ENCODE measurements at places on chromosomes 2 and 18.

DNA sequence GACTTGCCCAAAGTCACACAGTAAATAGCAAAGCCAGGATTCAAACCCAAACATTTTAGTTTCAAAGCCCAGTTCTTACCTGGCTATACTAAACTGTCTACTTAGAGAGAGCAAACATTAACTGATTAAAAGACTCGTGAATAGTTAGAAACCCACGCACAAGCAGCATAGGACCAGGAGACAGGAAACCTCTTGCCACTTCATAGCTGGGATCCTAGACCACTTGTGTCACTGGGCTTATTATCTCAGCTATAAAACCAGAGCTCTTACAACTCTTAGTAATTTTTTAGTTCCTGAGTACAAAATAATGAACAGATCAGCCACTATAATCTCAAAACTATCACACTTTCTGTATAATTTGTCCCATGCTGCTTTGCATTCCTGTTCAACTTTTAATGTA, 2.4 kb upstream of the AAK1 start:
- ATAC-seq: no peak

GRCh38 chr18:68937029-68937599, 139.2 kb downstream of the CCDC102B start:
- ATAC-seq: no peak

DNA sequence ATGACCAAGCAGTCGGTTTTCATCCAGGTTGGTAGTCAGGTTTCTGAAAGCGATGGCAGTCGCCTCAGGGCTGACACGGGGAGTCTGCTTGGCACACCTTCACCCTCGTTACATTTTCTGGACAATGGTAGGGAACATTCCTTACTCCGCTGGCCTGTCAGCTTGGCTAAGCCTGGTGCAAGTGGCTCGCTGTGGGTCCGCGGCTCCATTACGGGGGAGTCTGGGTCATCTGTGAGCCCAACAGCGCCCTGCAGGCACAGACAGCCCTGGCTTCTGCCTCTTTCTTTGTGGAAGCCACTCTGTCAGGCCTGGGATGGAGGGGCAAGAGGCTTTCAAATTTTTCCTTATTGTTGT, 95.6 kb downstream of the HDAC4 start:
- ATAC-seq: no peak

DNA sequence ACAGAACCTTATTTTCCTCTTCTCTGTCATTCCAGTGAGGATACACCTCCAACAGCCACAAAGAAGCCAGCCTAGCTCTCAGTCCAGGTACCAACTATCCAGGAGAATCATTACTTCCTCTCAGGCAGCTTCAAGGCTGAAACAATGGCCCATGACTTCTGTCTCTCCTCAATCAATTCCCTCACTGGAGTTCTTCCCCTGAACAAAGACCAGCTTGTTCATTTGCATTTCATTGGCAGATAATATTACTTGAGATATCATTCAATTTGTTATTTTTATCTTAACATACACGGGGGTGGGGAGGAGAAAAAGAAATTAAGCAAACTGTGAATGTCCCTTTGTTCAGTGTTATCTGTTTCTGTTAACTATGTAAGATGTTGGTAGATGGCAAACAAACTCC, 44.0 kb downstream of the CCDC141 start:
- no peak for ATAC-seq

- ATAC-seq: no peak
Observed at GRCh38 chr2:236348976-236349375, 84.8 kb upstream of the ASB18 start.

DNA sequence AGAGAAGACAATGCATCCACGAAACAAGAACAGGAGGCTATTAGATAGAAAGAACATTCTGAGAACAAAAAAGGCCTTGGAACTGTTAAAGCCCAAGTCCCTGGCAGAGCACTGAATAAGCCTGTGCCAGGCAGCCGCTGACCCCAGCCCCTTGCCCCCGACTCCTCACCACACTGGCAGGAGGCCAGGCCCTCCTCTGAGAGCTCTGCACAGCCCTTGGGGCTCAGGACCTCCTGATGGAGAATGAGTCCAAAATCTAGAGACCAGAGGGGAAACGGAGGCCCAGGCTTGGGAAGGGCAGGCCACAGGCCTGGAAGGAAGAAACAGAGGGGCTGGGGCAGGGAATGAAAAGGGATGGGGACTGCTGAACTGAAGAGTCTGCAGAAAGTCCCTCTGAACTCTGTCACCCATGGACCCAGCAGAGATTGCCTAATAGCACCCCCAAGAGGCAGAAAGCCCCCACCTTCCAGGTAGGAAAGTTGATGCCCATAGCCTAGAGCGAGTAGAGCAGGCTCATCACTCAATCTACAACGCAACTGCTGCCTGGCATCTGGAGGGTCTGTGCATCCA, 18.3 kb upstream of the TNS1 start:
- ATAC-seq: no peak

DNA sequence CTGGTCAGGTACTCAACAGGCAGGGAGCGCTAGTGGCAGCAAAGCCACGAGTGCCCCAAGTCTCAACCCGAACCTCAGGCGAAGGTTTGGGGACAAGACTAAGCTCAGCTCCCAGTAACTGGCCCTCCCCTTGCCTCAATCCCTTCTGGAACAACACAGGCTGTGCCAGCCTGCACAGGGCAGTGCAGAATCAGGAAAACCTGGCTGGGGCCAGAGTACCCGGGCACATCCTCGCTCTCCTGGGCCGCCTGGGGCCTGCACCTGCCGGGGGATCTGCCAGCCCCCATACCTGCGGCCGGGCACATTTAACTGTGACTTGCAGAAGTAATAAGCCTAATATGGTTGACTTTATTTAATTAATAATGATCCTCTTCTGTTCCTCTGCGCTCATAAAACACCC, 60.6 kb downstream of the GBX2 start:
- no peak for ATAC-seq
